ENCODE measurements at places on chromosomes 3 and 15.

- no peak for DNase-seq
Measured at GRCh38 chr3:108936924-108937689, 16.6 kb downstream of the GUCA1C start.

DNA sequence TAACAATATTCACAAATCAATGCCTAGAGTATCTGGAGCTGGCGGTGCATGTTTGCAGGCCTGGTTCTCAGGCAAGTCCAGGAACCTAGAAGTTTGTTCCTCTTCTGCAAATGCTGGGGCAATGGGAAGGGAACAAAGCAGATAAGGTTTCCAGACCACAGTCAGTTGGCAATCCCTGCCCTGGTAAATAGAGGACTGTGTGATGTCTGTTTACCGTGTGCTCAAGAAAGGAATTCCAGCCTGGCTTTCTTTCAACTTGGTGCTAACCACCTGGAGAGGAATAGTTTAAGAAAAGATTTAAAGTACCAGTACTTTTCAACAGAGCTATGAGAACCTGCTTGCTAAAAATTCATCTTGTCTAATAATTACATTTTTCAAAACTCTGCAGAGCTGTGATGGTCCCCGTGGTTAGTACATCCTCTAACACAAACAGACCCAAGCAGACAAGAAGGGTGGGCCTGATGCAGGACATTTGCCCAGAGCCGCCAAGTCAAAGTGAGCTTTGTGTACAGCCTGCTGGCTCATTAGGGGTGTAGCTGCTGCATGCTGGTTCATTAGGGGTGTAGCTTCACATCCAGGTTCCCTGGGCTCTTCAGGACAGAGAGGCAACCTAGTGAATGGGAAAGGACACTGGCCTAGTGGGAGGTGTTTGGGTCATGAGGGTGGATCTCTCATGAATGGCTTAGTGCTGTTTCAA, 220.5 kb downstream of the SQOR start:
- no peak for DNase-seq

- DNase-seq = no peak
Measured at GRCh38 chr3:71488882-71489281, 94.6 kb downstream of the FOXP1 start.

- no peak for DNase-seq
Measured at GRCh38 chr3:101284757-101285156, 35.6 kb downstream of the IMPG2 start.

DNA sequence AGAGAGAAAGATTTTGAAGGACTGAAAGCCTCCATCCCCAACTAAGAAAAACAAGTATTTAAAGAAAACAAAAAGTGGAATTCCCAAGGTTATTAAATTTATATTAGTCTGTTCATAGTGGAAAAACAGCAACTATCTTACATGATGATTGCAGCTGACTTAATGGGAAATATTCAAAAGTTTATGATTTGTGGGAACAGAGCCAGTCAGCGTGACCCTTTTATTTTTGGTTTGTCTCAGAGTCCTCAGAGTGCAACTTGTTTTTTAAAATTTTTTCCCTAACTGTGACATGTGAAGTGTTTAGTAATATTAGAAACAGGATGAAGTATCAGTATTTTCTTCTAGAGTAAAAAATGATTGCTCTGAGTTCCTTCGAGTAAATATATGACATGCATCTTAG, 441.9 kb upstream of the MCTP2 start:
- no peak for DNase-seq

DNA sequence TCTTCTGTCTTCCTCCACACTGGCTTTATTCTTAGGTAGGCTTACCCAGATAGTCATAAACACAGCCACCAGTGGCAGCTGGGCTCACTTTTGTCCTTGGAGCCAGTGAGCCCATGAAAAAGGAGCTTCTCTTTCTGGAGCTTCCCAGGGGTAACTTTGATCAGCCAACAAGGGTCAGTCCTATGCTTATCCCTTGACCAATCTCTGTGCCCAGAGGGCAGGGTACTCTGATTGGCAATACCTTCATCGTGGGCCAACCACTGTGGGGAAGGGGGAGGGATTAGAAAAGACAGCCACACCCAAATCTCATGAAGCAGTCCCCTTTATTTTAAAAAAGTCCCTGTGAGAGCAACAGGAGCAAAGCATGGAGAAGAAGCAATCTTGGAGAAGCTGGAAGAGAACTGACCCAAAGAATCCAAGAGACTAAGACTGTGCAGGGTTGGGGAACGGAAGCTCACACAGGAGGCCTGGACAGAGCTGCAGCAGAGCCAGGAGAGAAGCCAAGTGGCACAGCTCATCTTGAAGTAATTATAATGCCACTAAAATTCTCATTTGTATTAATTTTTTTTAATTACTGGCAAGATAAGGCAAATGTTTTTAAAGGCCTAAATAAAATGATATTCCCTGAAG, 70.4 kb downstream of the SSUH2 start:
- DNase-seq = no peak

DNA sequence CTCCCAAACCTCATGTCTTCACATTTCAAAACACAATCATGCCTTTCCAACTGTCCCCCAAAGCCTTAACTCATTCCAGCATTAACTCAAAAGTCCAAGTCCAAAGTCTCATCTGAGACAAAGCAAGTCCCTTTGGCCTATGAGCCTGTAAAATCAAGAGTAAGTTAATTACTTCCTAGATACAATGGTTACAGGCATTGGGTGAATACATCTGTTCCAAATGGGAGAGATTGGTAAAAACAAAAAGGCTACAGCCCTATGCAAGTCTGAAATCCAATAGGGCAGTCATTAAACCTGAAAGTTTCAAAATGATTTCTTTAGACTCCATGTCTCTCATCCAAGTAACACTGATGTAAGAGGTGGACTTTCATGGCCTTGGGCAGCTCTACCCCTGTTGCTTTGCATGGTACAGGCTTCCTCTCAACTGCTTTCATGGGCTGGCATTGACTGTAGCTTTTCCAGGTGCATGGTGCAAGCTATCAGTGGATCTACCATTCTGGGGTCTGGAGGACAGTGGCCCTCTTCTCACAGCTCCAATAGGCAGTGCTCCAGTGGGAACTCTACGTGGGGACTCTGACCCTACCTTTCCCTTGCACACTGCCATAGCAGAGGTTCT, 55.0 kb upstream of the PLSCR4 start:
- no peak for DNase-seq

- no peak for DNase-seq
Measured at GRCh38 chr15:77839970-77840905, 207.5 kb upstream of the LINGO1 start.

GRCh38 chr15:90594301-90594738, 64.6 kb downstream of the CRTC3 start:
- DNase-seq = no peak

DNA sequence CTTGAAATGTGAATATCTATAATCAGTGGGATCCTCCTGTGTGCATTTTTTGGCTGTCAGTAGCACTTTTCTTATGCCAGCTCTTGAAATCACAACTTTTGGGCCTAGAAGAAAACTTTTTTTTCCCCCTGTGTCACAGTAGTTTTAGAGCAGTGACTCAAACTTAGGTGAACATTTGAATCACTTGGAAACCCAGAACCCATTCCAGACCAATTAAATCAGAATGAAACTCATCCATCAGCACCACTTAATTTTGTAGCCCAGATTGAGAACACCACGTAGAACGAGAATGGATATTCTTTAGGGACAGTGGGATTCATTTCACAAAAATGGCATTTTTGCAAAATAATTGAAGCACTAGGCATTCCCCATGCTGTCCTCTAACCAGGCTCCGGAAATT, 224.8 kb upstream of the NANOGP8 start:
- DNase-seq = no peak

DNA sequence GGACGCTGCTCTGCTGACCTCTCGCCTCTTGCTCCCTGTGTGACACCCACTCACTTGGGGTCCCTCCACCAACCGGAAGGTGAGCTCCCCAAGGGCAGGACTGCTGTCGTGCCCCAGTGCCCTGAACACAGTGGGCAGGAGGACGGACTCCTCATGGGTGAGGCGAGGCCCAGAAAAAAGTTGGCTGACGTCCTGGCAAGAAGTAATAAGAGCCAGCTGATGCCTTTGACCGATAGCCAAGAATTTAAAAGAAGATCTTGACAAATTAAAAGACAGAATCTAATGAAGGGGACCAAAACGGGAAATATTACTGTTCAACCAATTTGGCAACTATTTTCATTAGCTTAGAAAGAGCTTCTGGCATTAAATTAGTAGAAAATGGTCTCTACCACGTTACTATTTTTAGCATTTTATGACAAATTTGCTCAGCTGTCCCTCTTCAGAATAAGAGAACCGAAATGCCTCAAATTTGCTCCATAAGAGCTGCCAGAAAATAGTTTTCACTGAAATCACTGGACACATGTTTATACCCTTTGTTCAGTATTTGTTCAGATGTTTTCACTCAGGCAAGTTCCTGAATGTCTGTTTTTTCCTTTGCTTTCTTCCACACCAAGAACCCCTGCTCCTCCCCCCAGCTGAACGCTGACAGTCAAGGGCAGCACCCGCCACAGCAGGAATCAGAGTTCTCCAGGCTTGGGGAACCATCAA, 60.5 kb downstream of the XXYLT1 start:
- no peak for DNase-seq

- no peak for DNase-seq
Measured at GRCh38 chr3:42855547-42856380, 19.9 kb downstream of the CYP8B1 start.

DNA sequence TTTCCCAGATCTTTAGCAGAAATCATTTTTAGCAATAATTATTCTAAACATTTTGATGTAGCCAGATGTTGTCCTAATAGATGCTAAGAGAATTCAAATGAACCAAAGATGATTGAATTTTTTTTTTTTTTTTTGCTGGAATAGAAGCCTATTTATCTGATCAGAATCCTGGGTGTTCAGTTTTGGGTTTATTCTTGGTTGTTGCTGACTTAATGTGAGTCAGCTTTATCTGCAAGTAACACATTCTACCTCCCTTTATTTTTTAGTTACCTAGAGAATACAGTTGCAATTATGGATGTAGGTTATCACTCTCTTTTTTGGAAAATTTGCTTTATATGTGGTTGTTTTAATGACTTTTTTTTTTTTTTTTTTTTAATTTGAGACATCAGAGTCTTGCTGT, 6.4 kb downstream of the CEP97 start:
- no peak for DNase-seq

- peak; percentile 73 for DNase-seq
Measured at GRCh38 chr3:185270262-185270955, 16.6 kb upstream of the EHHADH start.

DNA sequence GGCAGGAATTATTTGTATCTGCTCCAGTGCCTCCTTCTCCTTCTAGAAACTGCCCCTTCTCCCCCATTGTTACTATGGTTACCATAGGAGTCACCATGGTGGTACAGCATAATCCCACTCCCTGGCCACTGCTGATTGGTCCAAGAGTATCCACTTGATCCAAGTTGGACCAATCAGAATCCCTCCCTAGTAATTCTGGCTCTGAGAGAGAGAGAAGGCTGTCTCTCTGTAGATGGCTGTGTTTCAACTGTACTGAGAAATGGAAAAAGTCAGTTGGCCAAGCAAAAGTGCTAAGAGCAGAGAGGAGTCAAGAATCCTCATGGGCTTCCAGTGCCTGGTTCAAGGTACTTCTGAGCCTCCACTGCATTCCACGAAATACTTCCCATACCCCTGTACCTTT, 120.6 kb upstream of the SPATA12 start:
- no peak for DNase-seq

- peak; percentile 72 for DNase-seq
Measured at GRCh38 chr3:186976837-186977750, 46.8 kb downstream of the ST6GAL1 start.

DNA sequence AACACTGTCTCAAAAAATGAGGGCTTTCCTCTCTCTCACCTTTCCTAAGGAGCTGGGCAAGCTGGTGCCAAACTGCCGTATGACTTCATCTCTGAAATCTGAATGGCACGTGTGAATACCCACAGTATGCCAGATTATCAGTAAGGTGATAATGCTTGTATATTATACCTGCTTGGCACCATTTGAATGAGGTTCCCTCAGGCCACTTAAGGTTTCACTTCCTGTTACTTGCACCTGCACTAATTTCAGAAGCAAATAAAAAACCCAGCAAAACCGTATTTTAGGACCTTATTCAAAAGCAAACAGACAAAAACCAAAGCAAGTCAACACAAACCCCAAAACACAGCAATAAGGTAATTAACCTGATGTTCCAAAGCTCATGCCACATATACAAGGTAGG, 19.7 kb downstream of the FOXP1 start:
- DNase-seq = no peak

- no peak for DNase-seq
Measured at GRCh38 chr15:66831801-66832390, 129.9 kb downstream of the SMAD6 start.

GRCh38 chr3:128076483-128077201, 24.4 kb downstream of the SEC61A1 start:
- peak; percentile 11 for DNase-seq

- DNase-seq = no peak
Measured at GRCh38 chr15:90957031-90957790, 2.5 kb downstream of the RCCD1 start.

DNA sequence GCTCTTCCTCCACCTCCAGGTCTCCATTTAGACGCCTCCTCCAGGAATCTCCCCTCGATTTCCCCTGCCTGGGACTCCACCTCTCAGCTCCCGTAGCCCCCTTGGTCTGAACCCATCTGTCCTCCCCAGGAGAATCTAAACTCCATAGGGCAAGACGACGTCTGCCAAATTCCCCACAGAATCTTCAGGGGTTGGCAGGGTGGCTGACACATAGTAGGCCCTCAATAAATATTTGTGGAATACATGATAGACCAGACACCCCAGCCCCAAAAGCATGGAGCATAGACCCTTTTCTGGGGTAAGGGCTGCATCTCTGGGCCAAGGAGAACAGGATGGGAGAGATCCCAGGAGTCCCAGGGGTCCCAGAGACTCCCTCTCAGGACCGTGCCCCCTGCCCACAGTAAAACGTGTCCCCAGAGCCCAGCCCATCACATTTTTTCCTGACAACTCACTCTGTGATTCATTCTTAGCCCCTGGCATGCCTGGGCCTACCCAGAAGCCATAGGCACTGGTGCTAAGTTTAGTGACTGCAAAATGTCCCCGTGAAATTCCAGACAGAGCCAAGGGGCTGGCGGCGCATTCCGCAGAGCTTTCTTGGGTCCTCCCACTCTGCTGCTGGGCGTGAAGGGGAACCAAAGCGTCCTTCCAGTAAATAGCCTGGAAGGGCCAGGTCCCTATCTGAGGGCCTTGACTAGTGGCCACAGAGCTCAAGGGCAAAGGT, 78.0 kb upstream of the SLC6A6 start:
- DNase-seq = no peak

GRCh38 chr3:128337305-128337704, 129.4 kb downstream of the DNAJB8 start:
- peak; percentile 70 for DNase-seq

DNA sequence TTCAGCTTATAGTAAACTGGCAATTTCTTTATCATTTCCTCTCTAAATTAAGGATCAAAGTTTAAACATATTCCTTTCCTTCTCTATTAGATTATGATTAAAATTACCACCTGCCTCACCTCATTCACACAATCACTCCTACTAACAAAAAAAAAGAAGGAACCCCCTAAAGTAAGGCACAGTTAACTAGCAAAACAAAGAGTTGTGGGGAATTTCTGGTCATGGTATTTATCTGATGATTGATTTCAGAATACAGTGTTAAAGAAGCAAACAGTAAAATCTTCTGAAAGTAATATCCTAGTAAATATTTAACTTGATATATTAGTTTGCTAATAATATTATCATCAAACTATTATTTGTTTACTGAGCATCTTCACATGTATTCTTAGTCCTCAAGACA, 8.8 kb downstream of the GBE1 start:
- no peak for DNase-seq

GRCh38 chr3:10347648-10348403, 26.9 kb upstream of the SEC13 start:
- no peak for DNase-seq

Data from NCI-H2171 (cell line).